NCI-H446 (cell line): ENCODE measurements at places on chromosomes 12 and 14.

- peak; percentile 23 for DNase-seq
These were observed 636 bp downstream of the GOLGA3 start for GRCh38 chr12:132827763-132828703.

DNA sequence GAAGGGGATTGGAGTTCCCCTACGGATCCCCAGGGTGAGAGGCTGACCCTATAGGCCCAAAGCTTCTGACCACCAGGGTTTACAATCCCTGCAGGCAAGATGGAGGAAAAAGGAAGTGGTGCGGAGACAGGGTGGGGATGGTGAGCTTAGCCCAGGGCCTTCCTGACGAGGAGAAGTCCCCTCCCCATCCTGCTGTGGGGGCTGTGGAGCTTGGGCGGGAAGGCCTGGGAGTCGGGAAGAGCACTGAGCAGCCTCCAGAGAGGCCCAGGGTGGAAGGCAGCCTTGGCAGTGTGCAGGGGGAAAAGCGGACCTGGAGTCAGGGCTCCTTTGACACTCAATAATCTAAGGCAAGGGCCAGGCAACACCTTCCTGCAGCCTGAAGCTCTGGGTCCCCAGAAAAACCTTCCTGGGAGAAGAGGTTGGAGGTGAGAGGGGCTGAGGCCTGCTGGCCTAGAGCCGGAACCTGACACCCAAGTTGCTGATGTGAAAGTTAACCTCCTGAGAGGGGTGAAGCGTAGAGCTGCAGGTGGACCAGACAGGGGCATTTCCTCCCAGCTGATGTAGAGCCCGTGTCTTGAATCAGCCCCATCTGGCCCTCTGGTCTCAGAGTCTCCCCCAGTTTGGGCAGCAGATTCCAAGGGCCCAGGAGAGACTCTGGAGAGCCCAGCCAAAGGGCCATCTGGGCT lies 6.0 kb downstream of the HDAC7 start:
- DNase-seq, result no peak

GRCh38 chr12:84811291-84811690 lies 101.3 kb downstream of the SLC6A15 start:
- DNase-seq, result no peak

GRCh38 chr12:27012239-27012981 lies 1.8 kb downstream of the TM7SF3 start:
- no peak for DNase-seq

- DNase-seq, result peak; percentile 3
These were observed 53.7 kb downstream of the PLEKHA5 start for GRCh38 chr12:19183121-19183838.

- DNase-seq, result no peak
These were observed 277.6 kb downstream of the ADGRD1 start for GRCh38 chr12:131231032-131231980.

DNA sequence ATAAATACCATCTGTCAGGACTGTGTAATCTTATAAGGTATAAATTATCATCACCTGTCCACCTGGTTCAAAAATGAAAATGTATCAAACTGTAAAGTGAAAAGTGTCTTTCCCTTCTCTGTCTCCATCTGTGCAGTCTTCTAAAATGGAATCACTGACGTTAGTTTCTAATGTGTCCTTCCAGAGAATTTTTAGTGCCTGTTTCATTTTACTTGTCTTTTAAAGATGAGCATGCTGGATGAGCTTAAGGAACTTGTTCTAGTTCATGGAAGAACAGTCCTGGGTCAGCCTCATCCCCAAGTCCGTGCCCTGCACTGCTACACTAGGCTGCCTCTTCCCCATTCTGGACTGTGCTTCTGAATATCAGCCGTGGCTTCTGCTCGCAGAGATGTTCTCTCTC lies 5.4 kb upstream of the NT5DC3 start:
- DNase-seq, result no peak

DNA sequence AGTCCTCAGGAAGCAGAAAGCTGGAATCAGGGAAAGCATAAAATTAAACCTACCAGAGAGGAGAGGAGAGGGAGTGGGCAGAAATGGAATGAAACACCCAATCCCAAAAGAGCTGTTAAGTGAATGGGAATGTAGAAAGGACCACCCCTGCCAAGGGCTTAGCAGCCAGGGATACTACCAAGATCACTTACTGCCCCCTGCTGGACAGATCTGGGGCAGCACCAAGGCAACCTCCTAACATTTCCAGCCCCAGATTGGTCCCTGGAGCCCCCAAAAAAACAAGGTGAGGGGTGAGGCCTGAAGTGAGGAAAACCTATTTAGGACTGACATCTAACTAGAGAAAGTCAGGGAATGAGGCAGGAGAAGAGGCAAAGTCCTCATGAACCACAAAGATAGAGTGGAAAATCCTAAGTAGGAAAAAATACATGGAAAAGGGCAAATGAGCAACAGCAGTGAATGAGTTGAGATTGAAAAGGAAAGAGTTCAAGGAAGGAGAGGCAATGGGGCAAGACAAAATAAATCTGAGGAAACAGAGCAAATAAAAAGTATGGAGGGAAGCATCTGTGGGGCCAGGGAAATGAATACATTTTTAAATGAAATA lies 11.2 kb upstream of the FKBP11 start:
- peak; percentile 35 for DNase-seq

DNA sequence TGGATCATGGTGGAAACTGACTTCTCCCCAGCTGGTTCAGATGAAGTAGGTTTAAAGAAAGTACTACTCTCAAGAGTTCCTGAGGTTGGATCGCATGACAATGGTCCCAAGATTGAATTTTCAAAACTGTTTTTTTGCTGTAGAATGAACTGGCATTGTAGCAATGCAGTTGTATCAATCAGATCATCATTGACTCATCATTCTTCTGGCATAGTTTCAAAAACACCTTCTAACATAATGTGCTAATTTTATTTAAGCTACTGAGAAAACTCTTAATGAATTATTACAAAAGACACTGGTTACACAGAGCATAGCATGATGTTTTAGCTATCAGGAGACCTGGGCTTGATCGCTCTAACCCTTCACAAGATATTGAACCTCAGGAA lies 384.5 kb upstream of the DCN start:
- DNase-seq, result no peak

DNA sequence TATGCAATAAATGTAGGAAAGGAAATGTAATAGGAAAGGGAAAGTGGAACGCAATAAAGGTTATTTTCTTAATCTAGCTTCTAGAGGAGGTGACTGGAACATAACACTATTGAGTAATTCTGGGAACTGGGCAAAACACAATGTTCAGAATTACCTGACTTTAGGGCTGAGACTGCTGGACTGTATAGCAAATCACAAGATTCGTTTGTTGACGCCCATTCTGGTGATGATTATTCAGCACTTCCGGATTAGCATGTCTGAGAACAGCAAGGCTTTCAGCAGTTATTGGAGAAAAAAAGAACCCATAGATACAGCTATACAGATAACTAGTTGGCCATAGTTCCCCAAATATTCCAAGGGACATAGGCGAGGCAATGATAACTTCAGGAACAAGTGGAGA lies 2.3 kb upstream of the KLRD1 start:
- DNase-seq, result no peak

GRCh38 chr12:129641926-129642325 lies 261.9 kb downstream of the TMEM132D start:
- no peak for DNase-seq

- DNase-seq, result no peak
These were observed 38.2 kb downstream of the BAZ2A start for GRCh38 chr12:56591961-56592360.

DNA sequence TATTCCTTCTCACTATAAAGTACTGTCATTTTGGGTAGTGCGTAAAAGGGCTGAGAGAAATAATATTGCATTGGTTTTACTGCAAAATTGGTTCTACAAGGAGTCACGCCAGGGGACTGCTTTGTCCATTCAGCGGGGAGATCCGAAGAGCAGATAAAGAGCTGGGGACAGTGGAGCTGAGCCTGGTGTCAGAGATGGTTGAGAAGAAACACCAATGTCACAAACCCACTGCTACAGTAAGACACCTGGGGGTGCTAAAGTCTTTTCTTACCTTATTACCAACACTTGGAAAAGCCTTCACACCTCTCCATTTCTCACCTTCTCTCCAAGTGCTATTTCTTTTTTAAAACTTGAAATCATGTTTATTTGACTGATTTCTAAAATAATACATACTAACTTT lies 14.1 kb downstream of the IL31 start:
- DNase-seq, result no peak

- DNase-seq, result no peak
These were observed 21.2 kb upstream of the RNASE4 start for GRCh38 chr14:20662968-20663732.

DNA sequence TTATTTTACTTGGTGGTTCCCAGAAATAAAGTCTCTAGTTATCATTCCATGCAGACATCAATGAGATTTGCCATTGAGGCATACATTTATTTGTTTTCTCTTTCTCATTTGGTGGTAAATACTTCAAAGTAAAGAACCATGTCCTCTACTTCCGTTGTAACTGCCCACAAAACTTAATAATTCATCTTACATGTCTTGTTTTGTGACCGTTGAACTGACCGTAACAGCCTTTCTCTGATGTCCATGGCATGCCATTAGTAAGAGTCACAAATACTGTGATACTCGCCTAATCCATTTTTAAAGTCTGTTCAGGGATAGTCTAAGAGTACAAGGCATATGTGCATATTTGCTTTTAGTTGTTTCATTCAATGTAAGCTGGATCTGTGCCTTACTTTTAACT lies 145.3 kb downstream of the ETV6 start:
- no peak for DNase-seq

- no peak for DNase-seq
These were observed 337.8 kb downstream of the ADAMTS20 start for GRCh38 chr12:43214166-43214565.

GRCh38 chr14:75645056-75645455 lies 15.6 kb downstream of the ERG28 start:
- no peak for DNase-seq

DNA sequence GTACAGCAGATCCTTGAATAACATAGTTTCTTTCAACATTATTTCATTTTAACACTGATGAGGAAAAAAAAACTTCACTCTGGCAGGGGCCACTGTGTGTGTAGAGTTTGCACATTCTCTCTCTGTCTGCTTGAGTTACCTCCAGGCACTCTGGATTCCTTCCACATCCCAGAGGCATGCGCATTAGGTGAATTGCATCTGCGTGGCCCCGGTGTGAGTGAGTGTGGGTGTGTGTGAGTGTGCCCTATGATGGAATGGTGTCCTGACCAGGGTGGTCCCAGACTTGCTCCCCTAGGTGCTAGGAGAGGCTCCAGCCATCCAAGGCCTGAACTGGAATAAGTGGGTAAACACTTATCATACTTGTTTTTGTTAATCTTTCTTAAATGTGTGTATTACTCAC lies 90.6 kb upstream of the LRIG3 start:
- DNase-seq, result no peak

GRCh38 chr14:95895720-95896119 lies 19.1 kb downstream of the TUNAR start:
- DNase-seq, result no peak

- DNase-seq, result no peak
These were observed 78.5 kb upstream of the EIF5 start for GRCh38 chr14:103255555-103255954.

GRCh38 chr12:29547151-29547632 lies 49.7 kb upstream of the OVCH1 start:
- DNase-seq, result no peak

- DNase-seq, result no peak
These were observed 4.5 kb downstream of the UBC start for GRCh38 chr12:124909831-124910560.

GRCh38 chr12:94618995-94619695 lies 31.2 kb downstream of the TMCC3 start:
- DNase-seq, result peak; percentile 27

GRCh38 chr12:52175371-52176350 lies 16.2 kb downstream of the KRT80 start:
- peak; percentile 70 for DNase-seq

DNA sequence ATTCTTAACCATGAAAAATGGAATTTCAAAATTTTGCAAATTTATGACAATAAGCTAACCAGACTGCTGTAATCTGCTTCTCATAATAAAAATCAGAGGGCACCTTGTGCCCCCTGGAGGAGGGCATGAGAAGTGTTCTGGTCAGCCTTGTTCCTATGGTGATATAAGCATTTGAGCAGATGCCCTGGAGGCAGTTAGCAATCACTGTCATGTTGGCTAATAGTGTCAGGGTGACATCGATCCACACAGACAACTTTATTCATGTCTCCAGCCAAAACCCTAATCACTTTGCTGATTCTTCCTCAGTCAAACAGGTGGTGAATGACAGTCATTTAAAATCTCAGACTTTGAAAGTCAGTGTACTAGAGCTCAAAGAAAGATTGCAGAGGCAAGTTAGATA lies 943.0 kb downstream of the GALC start:
- DNase-seq, result peak; percentile 42

- DNase-seq, result no peak
These were observed 4.9 kb downstream of the TSPAN8 start for GRCh38 chr12:71152851-71153250.

GRCh38 chr12:38156497-38157245 lies 159.9 kb upstream of the ALG10B start:
- DNase-seq, result no peak

- DNase-seq, result no peak
These were observed 213.7 kb upstream of the SYT10 start for GRCh38 chr12:33653362-33653761.
